HCEC 1CT (cell line): ENCODE measurements at places on chromosomes 1 and 21.

- DNase-seq, result no peak
Observed at GRCh38 chr1:95287081-95287480, 53.1 kb downstream of the RWDD3 start.

GRCh38 chr1:62175568-62176179 lies 19.0 kb upstream of the L1TD1 start:
- peak; percentile 13 for DNase-seq

DNA sequence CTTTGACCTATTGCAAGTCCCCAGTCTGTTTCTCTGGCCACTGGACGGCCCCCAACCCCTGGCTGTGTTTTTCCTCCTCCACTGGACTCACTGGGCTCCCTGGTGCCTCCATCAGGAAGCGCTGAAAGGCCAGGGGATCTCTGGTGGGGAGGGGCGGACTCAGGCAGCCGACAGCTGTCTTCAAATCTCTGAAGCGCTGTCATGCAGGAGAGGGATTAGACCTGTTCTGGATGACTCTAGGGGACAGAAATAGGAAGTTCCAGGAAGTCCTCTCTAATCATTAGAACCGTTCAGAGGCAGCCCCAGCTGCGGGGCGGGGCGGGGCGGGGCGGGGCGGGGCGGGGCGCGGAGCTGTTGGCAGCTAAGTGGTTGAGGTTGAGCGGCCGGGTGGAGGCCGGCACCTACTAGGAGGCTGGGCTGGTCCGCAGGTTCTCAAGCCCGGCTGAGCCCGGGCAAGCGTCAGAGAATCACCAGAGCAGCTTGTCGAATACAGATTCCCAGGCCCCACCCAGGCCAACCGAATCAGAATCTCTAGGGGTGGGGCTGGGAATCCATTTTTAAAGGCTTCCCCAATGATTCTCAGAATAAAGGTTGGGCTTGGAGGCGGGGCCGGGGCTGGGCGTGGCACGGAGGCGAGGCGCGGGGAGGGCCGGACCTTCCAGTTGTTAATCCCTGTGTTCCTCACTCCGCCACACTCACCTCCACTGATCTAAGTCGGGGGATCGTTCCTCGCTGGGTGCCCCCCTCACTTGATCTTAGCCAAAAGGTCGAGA lies 11.4 kb upstream of the PHLDA3 start:
- DNase-seq, result peak; percentile 77

- DNase-seq, result peak; percentile 47
Observed at GRCh38 chr21:45478115-45478801, 64.0 kb downstream of the SLC19A1 start.

DNA sequence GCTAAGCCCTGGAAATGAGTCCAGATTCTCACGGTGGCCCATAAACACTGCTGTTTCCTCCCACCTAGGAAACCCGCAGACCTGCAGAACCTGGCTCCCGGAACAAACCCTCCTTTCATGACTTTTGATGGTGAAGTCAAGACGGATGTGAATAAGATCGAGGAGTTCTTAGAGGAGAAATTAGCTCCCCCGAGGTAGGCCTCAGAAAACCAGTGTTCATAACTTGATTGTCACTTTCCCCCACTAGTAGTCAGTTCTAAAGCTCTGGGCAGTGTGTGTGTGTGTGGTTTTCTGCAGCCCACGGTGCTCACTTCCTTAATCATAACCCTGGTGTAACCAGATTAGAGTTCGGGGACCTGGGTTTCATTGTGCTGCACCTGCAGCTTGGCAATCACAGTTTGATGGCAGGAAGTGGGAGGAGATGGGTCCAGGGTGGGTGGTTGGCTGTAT lies 39.1 kb downstream of the CLIC6 start:
- DNase-seq, result no peak

GRCh38 chr1:163203561-163203960 lies 845 bp upstream of the RGS5 start:
- no peak for DNase-seq

DNA sequence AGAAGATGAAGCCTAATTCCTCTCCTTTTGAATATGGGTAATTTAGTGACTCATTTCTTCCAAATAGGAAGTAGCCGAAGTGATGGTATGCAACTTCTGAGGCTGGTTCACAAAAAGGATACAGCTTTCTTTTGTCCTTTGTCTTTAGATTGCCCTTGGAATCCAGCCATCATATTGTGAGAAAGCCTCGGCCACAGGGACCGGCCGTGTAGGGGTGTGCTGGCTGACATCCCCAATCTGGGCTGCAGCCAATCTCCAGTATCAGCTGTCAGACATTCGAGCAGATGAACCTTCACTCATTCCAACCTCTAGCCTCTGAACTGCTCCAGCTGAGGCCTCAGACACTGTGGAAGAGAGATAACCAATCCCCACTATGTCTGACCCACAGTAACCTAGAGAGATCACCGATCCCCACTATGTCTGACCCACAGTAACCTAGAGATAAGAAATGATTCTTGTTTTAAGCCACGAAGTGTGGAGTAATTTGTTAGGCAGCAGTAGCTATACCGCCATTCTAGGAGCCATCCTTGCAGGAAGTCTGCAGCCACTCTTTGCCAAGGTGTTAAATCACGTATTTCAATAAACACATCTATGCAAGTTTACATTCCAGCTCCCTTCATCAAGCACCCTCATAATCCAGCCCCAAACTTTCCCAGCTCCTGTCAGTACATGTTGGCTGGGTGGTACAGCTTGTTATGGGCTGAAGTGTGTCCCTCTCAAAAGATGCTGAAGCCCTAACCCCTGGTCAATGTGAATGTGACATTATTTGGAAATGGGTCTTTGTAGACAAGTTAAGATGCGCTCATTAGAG lies 2.9 kb upstream of the DIP2A start:
- peak; percentile 59 for DNase-seq

DNA sequence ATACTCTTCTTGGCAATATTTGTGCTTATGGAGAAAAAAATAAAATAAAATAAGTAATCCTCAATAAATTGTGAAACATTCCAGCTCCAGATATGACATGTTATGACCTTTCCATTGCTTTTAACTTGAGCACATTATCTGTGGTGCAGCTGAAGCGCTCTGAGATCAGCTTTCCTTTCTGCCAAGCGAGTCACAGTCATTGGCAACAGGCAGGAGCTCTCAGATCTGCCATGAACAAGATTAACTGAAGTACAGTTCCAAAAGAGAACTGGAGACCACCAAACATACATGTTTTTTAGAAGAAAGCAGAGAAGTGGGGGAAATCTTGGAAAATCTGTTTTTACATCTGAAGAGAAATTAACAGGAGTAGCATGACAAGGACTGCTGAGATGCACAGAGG lies 89.2 kb upstream of the DSCAM start:
- no peak for DNase-seq

DNA sequence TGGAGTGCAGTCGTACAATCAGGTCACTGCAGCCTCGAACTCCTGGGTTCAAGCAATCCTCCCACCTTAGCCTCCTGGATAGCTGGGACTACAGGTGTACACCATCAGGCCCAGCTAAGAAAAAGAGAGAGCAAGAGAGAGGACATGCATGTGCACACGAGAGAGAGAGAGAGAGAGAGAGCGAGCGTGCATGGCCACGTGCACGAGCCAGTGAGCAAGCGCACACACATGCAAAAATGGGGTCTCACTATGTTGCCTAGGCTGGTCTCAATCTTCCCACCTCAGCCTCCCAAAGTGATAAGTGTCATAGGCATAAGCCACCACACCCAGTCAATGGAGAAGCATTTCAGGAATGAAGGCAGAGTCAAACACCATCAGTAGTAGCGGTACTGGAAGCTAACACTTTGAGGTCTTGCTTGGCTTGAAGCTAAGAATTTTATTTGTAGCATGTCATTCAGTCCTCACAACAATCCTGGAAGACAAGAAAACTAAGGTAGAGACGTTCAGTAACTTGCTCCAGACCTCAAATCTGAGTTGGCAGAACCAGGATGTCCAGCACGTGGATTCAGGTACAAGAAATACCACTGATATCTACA lies 14.5 kb downstream of the GNB1 start:
- DNase-seq, result no peak

DNA sequence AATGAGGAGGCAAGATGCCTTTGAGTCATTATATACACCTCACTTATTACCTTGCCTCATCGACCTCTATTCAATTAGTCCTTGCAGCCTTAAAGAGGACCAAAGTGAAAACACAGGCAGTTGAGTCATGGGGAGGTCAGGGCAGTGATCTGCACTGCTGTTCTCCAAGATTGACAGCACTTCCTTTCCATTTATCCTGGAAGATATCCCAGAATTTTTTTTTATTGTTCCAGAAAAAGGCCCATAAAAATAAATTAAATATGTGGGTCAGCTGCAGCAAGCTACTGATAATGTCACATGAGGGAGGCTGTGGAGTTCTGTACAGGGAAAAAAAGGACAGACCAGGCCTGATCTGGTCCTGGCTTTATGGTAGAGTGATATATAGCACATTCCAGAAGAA lies 33.2 kb upstream of the CDC42BPA start:
- peak; percentile 57 for DNase-seq
